Urinary bladder (tissue), 4 donors: ENCODE measurements at places on chromosomes 11 and 22. TPM values are rescaled to one million over a fixed set of nuclear protein-coding genes. Genes with fewer than 3 reads are reported as not detected.

GRCh38 chr11:73478737-73479347 lies 102.6 kb downstream of the RELT start:
- DNase-seq, result no peak

The PTDSS2 gene
- polyA plus RNA-seq, result 27.0 TPM

The SMPD1 gene
- 33.8 TPM for polyA plus RNA-seq

The SERPINH1 gene
- polyA plus RNA-seq, result 217 TPM

The RAC2 gene
- polyA plus RNA-seq, result 17.4 TPM
